HuH-7 (cell line): ENCODE measurements at places on chromosomes 2 and 18.

- no peak for DNase-seq
Observed at GRCh38 chr18:24840640-24841039, 380.2 kb downstream of the HRH4 start.

DNA sequence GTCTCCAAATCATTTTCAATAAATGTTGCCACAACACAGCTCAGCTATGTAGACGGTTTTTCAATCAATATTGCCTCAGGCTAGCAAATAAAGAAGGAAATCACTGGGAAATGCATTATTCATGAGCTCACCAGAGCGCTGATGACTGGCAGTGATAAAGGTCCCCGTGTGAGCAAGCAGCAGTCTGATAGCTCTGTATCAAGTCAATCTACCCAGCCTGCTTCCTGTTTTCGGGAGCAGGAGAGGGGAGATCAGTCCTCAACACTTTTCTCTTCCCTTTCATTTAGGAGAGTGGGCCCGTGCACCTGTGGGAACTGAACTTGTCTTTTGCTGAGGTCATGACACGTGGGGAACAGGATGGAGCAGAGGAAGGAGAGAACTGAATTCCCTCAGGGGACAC, 253.9 kb upstream of the SIX2 start:
- no peak for DNase-seq

DNA sequence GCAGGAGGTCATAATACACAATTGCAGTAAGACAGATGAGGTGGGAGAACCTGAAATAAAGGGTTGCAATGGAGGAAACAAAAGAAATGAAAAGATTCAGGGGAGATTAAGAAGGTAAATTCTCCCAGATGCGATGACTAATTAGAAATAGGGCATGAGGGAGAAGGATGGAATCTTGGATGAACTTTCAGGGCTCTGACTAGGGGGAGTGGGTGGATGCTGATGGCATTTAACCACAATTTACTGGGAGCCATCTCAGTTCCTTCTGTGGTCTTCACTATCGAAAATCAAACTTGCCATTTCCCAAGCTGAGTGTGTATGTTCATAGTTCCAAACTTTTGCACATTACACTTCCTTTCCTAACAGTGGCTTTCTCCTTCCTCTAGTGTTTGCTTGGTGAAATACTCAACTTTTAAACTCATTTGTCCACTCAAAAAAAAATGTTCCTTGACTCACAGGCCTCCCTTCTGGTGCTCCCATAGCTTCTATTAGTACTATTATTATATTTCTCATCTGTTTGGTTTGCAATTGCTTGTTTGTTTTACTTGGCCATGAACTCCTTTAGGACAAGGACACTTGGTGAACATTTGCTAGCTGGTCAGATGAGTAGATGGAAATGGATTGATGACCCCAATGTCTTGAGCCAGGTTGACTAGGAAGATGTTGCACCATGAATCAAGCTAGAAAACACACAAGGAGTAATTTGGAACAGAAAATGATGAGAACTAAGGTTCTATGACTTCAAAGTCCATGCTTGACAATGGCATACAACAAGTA, 178.5 kb downstream of the DIS3L2 start:
- no peak for DNase-seq

DNA sequence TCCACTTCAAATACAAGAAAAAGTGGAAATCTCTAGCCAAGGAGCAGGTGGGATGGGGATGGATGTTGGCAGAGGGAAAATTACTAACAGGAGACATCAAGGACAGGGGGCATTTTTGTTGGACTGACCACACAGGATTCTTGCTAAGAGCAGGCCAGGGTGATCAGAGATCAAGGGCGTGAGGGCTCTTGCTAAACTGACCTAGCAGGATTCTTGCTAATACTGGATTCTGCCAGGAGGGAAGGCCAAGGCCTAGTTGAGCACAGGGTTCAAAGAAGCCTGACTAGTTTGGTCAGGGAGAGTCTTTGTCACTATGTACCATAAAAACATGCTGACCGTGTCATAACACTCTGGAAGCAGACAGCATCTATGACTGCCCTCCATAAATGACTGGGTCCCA, 442.7 kb downstream of the PID1 start:
- no peak for DNase-seq

GRCh38 chr18:62844850-62845643, 129.7 kb downstream of the PHLPP1 start:
- no peak for DNase-seq
